ENCODE measurements at places on chromosomes 2 and 18.

DNA sequence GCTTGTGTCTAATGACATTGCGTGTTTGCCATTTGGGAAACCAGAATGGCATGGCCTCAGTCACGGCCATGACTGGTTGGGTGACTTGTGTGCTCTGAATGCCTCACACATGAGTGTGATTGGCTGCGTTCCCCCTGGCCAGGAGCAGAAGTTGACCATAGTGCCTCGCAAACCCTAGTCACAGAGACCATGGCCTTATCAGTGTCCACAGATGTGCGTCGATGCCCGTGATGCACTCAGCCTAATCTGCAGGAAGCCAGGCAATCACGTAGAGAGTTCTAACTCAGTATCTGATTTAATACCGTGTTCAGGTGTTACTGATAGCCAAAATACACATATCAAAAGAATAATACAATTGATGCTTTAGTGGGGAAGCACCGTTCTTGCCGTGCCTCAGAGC is 64.0 kb downstream of the BOLA3 start:
- no peak for DNase-seq

GRCh38 chr2:1831620-1832367 is 87.5 kb upstream of the PXDN start:
- DNase-seq = no peak

GRCh38 chr2:144424559-144425240 is 95.2 kb downstream of the ZEB2 start:
- DNase-seq = no peak

- no peak for DNase-seq
Observed at GRCh38 chr2:117776888-117777287, 37.6 kb upstream of the DDX18 start.

- DNase-seq = no peak
Observed at GRCh38 chr2:1070601-1071000, 120.0 kb downstream of the SNTG2 start.

- no peak for DNase-seq
Observed at GRCh38 chr2:111236025-111236424, 115.3 kb downstream of the BCL2L11 start.

DNA sequence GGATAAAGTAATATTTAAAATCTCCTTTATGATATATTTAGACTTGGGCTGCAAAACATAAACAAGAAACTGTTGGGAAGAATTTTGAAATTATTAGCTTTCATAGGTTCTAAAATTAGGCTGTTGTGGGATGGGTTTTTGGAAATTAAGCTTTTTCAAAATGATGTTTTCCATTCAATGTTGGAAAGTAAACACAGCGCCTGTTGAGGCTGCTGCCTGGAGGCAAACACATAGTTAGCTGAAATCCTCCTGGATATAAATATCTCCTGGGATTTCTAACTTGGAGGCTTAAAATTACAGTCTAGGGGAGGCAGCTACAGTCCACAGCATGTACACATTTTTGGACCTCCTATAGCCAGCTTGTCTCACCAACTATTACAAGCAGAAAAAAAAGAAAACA is 197.3 kb downstream of the DCC start:
- no peak for DNase-seq

DNA sequence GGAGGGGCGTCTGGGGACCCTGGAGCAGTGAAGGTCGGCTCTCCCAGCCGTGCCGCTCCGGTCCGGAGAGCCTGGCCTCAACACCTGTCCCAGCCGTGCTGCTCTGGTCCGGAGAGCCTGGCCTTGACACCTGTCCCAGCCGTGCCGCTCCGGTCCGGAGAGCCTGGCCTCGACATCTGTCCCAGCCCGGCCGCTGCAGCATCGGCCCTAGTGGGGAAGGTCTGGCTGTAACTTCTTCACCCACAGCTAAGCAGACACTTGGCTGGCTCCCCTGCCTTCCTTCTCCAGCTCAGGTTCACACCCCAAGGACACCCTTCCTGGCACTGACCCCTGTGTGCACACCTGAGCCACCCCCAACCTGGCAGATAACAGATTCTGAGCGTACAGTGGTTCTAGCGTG is 4.6 kb downstream of the KCNG2 start:
- no peak for DNase-seq

All from HuH-7 (cell line).